ENCODE measurements at places on chromosomes 4 and X. TPM values are rescaled to one million over a fixed set of nuclear protein-coding genes. Genes with fewer than 3 reads are reported as not detected.
A peak's percentile ranks its signal among the peaks of the same experiment; 100 is the strongest.

- DNase-seq: no peak
Measured at GRCh38 chr4:41256131-41256739, 493 bp upstream of the UCHL1 start.

DNA sequence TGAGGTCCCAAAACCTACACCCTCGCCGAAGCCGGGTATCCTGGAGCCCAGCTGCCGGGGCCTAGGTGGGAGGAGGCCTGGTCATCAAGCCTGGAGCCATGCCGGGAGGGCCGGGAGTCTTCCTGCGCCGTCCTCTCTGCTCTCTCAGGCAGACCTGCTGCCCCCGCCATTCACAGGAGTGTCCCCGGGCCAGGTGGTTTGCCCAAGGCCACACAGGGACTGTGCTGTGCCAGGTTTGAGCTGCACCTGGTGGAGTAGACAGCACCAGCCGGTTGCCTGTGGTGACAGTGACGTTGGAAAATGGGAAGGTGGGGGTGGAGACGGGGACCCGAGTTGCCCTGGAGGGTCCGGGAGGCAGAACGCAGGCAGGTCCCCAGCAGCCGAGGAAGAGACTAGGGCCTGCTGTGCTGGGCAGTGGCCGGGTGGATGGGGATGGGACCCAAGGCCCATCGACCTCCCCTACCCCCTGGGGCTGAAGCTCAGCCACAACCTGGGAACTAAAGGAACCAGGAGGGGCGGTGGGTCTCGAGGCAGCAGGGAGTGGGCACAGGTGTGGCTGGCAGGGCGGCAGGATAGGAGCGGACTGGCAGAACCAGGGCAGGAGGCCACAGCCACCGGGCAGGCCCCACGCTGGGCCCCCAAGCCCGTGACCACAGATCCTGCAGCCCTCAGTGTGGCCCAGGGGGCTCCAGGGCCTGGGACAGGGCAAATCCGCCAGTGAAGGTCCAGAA lies 9.5 kb downstream of the DOK7 start:
- DNase-seq: no peak

- no peak for DNase-seq
Measured at GRCh38 chrX:134502686-134503085, 42.7 kb downstream of the HPRT1 start.

DNA sequence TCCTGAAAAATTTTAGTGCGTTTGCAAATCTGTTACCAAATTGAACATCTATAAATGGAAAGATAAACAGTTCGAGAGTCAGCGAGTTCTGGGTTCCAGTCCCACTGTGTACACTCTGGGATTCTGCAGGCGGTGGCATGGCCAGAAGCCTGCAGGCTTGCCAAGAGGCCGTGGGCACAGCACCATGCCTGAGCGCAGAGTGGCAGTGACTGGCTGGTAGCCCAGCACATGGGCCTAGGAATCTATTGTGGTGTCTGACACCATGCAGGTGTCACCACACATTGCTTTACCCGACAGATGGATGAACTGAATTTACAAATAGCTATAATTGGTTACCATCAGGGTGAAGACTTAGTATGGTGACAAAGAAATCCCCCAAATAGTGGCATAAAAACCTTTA lies 71.7 kb upstream of the TLR3 start:
- DNase-seq: no peak

- no peak for DNase-seq
Measured at GRCh38 chrX:68650491-68650890, 3.0 kb downstream of the STARD8 start.

- DNase-seq: no peak
Measured at GRCh38 chrX:63855896-63856295, 70.9 kb upstream of the ARHGEF9 start.

DNA sequence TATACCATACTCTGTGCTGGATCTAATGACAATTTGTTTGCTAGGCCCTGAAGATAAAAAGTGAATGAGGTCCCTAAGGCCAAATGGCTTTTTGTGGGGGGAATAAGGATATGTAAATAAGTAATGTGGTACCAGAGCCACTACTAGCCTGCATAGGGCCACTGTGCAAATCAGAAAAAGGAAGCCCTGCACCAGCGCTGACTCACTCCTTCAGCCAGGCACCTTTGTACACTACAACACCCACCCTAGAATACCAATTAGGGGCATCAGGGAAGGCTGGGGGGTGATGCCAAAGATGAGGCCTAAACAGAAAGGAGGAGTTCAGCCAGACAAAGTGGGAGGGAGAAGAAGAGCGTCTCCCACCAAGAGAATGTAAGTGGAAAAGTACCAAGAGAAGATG lies 122.2 kb downstream of the CAMK2D start:
- DNase-seq: no peak

GRCh38 chr4:153759407-153760316 lies at the start of gene RNF175:
Gene RNF175, minus strand, starts transcription at chr4:153760024. Its CDS starts 162 bp downstream, at chr4:153759862.
- peak; percentile 29 for DNase-seq

DNA sequence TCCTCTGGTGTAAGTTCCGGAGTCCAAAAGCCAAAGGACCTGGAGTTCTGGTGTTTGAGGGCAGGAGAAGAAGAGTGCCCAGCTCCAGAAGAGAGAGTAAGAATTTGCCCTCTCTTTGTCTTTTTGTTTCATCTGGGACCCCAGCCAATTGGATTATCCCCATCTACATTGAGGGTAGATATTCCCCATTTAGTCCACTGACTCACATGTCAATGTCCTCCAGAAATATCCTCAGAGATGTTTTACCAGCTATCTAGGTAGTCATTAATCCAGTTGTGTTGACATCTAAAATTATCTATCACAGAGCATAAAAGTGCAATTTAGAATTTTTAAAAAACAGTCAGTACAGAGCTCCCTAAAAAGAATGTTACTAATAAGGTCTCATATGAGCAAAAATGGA lies 132.9 kb upstream of the TMEM47 start:
- no peak for DNase-seq

- DNase-seq: no peak
Measured at GRCh38 chr4:116880625-116881024, 204.8 kb downstream of the TRAM1L1 start.

DNA sequence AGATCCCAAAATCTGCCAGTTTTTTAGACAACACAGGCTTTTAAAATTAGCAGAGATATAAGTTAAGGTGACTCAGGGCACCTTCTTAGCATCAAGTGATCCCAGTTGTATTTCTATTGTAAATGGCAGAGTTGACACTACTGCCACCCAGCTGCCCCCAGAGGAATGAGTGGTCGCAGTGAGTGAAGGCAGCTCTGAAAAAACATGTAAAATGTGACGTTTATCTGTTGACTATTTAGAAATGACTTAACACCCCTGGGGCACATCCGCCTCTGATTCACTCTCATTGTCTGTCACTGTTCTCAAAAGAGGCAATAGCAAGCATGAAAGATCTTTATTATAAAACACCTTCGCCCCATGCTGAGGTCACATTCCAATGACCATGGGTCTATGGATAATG lies 592.4 kb downstream of the ACTRT1 start:
- no peak for DNase-seq

DNA sequence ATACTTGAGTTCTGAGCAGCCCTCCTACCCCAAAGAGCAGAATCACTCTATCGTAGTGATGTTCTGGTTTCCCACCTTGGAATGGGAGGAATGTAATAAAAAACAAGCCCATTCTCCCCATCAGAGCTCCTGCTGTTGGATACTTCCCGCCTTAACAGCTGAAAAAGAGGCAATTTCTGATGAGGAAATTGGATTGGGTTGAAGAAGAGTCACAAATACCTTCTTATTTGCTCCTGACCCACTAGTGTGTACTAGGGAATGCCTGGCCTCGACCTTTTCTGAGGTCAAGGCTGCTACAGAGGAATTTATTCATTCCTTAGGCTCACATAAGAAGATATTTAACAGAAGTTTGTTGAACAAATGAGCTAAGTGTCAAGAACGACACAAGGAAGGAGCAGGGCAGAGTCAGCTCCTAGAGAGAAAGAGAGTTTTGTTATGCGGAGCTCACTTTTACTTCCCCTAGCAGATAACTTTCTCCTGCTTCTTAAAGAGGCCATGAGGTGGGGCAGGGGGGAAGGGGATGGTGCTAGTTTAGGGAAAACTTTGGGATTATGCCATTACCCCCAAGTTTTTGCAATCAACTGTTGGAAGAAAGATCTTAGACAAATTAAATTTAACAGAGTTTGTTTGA lies 273.8 kb upstream of the CLNK start:
- no peak for DNase-seq

DNA sequence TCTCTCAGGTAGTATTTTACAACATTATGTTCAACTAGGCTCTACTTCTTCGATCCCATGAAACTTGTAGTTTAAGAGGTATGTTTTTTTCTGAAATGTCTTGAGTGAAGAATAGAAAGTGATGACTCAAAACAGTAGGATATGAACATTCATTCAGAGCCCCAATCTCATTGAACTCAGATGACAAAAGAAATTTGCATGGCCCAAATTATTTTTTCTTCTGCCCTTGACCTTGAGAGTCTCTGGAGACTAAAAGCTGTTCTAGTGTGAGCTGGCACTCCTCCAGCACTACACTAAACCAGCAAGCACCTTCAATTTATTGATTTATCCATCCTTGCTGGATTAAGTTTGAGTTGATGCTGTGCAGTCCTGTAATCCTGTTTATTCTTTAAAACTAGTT lies 4.0 kb downstream of the DCLK2 start:
- DNase-seq: no peak

- DNase-seq: no peak
Measured at GRCh38 chr4:6495736-6496135, 23.3 kb upstream of the PPP2R2C start.

DNA sequence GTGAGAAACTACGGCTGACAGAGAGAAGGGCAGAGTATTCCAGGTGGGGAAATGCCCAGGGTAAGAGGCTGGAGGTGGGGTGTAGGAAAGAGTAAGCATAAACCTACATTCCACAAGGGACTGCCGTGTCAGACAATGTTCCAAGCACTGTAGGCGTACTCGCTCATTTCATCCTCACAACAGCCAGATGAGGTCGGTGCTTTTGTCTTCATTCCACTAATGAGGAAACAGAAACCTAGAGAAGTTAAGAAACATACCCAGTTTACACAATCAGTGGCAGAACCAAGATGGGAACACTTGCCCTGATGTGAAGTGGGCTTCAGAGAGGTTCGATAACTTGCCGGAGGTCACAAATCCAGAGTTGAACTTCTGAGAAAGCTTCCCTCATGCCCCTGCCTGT lies 4.6 kb downstream of the SASH3 start:
- DNase-seq: no peak

- DNase-seq: no peak
Measured at GRCh38 chr4:123930996-123931395, 534.4 kb downstream of the SPRY1 start.

DNA sequence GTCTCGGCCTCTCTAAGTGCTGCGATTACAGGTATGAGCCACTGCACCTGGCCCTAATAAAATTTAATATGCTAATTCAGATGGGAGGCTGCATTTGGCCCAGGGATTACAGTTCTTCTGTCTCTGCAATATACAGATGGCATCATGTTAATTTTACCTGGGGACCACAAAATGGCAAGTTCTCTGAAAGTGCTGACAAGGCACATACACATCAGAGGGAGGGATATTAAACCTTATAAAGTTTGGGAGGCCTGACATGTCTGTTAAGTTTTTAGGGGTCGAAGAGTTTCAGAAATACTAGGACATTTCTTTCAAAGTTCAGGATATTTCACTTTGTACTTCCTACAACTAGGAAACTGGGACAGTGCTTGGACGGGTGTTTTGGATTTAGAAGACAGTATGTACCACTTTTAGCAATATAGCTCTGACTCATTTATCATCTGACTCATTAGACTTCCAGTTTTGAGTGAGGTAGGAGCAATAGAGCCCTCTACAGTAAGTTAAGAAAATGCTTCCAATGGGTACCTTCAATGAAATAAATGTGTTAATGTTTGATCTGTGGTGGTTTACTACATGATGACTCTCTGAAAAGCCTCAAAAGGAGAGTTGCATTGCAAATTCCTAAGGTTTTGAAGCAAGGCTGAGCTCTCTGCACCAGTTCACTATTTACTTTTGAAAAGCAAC lies 981.0 kb upstream of the HS3ST1 start:
- no peak for DNase-seq

DNA sequence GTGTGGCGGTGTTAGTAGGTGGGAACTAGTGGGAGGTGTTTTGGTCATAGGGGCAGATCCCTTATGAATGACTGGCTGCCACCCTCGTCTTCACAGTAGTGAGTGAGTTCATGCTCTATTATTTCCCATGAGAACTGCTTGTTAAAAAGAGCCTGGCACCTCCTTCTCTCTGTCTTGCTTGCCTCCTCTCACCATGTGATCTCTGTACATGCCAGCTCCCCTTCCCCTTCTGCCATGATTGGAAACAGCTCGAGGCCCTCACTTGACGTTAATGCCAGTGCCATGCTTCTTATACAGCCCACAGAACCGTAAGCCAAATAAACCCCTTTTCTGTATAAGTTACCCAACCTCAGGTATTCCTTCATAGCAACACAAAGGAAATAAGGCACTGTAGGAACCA lies 21.7 kb downstream of the PNMA6F start:
- DNase-seq: no peak

DNA sequence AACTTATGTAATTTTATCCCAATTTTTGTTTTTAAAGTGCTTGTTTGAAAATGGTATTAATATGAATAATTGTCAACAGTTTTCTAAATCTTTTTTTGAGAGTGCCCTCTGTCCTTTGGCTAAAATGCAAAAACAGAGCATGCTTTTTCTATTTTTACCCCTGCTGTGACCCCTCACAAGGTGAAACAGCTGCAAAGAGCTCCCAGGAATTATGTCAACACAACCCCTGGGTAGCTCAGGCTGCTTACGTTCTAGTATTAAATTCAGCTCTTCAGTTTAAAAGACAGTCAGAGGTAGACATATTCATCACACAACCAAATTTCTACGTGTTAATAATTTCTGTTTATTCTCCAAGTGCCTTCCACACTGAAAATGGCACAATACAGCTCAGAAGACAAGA lies 367.5 kb downstream of the PRDM5 start:
- DNase-seq: no peak

- peak; percentile 67 for DNase-seq
Measured at GRCh38 chr4:69823481-69824186, 36.3 kb downstream of the SULT1E1 start.

DNA sequence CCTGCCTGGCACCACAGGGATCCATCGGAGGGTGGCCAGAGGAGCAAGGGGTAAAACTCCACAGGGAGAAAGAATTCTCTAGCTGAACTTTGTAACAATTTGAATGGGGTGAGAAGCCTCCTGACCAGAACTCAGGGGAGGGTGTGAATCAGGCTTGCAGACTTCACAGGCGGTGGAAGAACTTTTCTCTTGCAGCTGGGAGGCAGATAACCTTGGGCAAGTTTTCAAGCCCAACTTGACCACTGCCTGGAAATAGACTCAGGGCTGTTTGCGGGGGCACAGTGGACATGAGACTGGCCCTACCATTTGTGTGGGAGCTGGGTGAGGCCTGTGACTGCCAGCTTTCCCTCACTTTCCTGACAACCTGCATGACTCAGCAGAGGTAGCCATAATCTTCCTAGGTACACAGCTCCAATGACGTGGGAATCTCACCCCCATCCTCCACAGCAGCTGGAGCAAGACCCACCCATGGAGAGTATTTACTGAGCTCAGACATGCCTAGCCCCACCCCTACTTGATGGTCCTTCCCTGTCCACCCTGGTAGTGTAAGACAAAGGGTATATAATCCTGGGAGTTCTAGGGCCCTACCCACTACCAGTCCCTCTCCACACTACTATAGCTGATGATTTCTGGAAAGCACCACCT lies 210.0 kb upstream of the AGTR2 start:
- DNase-seq: no peak

- no peak for DNase-seq
Measured at GRCh38 chrX:68672581-68673318, 25.3 kb downstream of the STARD8 start.

Gene CORIN
- total RNA-seq: 0.05 TPM

Gene CLDN22
- not detected for total RNA-seq

Gene SNCA
- total RNA-seq: 2.5 TPM

Gene PCDH11X
- not detected for total RNA-seq

Gene SPIN4
- total RNA-seq: 0.95 TPM

Gene CFP
- total RNA-seq: 164 TPM
